ENCODE measurements at places on chromosomes 5 and 9. TPM values are rescaled to one million over a fixed set of nuclear protein-coding genes. Genes with fewer than 3 reads are reported as not detected.

FCN2 gene
- not detected for total RNA-seq

SHB gene
- 0.30 TPM for total RNA-seq

GGTA1 gene
- total RNA-seq = not detected

SLC22A4 gene
- total RNA-seq = not detected

SPDL1 gene
- total RNA-seq = 32.9 TPM

OSMR gene
- total RNA-seq = not detected

All from activated naive CD4-positive, alpha-beta T cell treated with anti-CD3 and anti-CD28 coated beads, Interleukin-2, amount 10 ng/mL, durations not matched to agents 5 hours and 36 hours (primary cell).